T-helper 9 cell (primary cell): ENCODE measurements at places on chromosomes 2 and 18.
A peak's percentile ranks its signal among the peaks of the same experiment; 100 is the strongest.

DNA sequence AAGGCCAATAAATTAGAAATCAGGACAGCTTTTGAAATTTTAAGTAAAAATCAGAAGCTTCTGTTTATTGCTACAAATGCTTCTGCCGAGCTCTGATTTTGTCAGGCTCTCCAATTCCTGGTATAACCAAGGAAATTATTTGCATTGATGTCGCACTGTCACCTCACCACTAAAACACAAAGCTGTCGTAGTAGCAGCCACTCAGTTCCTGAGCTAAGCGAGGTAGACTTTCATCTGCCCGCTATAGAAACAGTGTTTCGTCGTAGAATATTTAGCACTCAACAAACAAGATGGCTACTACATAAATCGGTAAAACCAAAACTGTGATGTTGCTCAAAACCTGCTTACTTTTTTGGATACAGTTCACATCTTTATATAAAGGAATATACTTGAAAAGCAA, 141.3 kb upstream of the FOSL2 start:
- DNase-seq, result no peak

GRCh38 chr2:11658208-11659114, 11.5 kb downstream of the NTSR2 start:
- no peak for DNase-seq

DNA sequence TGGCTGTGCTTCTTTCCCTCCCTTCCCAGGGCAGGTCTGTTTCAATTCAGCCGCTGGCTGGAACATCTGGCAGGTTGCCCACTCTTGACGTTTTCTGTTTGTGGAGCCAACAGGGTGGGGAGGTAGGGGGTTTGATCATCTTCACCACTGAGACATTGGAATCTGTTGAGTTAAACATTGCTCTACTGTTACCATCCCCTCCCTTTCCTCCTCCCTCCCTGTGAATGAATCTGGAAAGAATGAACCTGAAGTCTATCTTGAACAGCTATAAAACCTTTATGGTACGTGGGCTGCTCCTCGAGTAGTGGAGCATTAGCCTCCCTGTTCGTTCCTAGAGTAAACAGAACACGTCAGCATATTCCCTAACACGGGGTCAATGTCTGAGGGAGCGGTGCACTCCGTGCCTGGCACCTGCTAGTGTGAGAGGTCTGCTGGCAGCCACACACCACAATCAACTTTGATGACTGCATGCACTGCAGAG, 249.9 kb upstream of the RBBP8 start:
- DNase-seq, result no peak

DNA sequence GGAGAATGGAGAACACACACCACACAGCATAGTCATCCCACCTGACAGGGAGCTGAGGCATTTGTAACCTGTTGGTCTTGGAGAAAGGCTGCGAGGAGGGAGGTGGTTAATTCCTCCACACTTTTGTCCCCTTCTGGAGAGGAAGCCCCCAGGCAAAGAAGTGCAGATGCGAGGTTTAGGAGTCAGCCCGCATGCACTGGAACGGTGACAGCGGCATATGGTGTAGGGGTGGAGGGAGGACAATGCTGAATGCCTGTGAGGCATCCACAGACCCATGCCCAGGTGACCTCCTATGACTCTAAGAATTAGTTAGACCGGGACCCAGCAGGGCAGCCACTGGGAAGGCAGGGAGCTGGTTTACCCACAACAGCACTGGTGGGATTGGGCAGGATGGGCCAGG, 12.2 kb downstream of the SPATA3 start:
- DNase-seq, result no peak

GRCh38 chr2:242024751-242025355, 155.3 kb downstream of the RTP5 start:
- DNase-seq, result no peak

DNA sequence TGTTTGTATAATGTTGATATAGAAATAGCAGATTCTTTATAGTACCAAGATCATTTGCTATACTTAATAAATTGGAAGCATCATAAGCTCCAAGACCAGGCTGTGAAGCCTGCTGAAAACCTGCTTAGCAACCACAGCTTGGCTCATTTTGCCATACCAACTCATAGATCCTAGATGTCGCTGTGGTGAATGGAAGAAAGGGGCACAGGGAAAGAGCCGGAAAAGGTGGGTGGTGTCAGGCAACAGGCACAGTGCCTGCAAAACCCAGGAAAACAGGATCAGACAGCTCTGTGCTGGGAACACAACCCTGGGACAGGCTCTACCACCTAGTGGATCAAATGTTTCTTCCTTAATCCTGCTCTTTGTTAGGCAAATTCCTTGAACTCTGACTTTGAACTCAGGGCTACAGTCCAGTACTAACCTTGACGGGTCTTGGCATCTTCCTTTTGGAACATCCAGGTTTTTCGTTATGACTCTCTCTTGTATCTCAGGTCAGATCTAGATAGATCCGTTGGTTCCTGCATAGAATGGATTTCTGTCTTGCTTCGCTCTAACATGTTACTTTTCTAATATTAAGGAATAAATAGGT, 31.6 kb downstream of the TWSG1 start:
- no peak for DNase-seq

GRCh38 chr2:105890856-105891255, 146.1 kb downstream of the NCK2 start:
- DNase-seq, result no peak

GRCh38 chr2:160507046-160507407, 13.4 kb upstream of the RBMS1 start:
- no peak for DNase-seq

DNA sequence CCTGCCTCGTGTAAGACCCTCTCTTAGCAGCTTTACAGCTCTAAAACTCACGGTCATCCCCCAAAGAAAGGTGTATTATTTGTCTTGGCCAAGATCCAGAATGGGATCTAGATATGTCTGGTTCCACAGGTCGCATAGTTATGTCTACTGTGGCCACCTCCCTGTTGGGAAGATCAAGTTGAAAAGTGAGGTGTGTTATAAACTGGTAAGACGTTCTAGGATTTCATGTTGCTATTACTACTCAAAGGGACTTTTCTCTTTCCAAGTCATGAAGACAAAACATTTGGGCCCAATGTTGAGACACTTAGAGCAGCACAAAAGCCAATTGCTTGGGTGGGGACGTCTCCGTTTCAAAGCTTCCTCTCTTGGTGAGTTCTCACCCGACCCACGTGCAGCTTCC, 766.0 kb downstream of the RNF144A start:
- no peak for DNase-seq

GRCh38 chr18:51789871-51790270, 550.1 kb upstream of the DCC start:
- DNase-seq, result no peak

- DNase-seq, result no peak
These were observed 1346.8 kb upstream of the PIK3C3 start for GRCh38 chr18:40608226-40608625.

DNA sequence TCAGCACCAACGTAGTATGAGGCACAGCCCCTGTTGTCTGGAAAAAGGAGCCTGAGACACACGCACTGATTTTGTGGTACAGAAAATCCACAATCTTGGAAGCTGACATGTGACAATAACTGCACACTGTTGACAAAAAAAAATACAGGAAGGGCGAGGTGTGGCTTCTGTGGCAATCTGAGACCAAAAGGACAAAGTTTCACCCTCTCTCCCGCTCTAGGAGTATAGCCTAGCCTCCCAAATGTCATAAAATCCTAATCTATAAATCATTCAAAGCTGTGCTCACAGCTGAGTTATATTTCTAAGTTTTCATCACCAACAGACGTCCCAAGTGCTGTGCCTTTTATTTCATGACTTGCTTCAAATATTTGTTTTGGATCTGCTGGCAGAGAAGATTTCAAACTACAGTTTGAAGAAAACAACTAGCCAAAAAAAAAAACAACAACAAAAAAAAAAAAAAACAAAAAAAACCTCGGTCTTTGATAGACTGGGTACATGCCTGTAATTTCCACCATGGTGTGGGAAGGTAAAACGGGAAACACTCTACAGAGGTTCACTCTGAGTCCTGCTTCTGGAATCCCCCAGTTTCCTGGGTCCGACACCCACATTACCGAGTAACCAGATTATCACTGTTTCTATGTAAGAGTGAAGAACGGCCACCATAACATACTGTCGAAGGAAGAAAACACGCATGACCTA, 61.0 kb downstream of the C2orf76 start:
- no peak for DNase-seq

- no peak for DNase-seq
These were observed 202.1 kb downstream of the DYSF start for GRCh38 chr2:71655498-71655897.

DNA sequence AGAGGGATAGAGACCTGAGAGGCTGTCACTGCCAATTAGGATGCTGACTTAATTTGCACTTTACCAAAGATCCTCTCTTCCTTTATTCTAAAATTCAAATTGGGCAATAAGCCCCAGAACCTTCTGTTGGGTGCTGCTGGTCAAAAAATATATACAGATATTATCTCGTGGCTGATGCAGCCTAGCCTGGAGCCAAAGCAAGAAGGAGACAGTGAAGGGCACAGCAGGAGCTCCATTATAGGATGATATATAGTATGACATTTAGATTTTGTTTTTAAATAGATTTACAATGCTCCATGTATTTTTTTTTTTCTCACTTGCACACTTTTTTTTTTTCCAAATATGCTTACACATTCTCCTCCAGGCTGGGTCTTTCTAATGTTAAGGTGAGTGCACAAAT, 579.3 kb downstream of the PIK3C3 start:
- no peak for DNase-seq

DNA sequence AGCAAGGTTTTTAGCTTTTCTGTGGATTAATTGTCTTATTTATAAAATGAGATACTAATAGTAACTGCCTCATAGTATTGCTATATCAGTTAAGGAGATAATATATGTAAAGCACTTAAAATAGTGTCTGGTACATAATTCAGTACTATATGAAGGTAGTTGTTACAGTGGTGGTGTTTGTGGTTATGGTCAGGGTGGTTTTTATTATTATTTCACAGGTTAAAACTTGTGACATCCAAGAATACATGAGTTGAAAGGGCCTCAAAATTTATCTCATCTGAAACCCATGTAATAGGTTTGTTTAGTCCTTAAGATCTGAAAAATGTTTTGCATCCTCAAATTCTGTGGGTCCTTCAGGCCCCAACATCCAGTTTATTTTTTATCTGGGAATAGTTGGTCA, 369.5 kb upstream of the LRATD1 start:
- DNase-seq, result no peak

- no peak for DNase-seq
These were observed 246.8 kb downstream of the DYSF start for GRCh38 chr2:71700041-71700657.

DNA sequence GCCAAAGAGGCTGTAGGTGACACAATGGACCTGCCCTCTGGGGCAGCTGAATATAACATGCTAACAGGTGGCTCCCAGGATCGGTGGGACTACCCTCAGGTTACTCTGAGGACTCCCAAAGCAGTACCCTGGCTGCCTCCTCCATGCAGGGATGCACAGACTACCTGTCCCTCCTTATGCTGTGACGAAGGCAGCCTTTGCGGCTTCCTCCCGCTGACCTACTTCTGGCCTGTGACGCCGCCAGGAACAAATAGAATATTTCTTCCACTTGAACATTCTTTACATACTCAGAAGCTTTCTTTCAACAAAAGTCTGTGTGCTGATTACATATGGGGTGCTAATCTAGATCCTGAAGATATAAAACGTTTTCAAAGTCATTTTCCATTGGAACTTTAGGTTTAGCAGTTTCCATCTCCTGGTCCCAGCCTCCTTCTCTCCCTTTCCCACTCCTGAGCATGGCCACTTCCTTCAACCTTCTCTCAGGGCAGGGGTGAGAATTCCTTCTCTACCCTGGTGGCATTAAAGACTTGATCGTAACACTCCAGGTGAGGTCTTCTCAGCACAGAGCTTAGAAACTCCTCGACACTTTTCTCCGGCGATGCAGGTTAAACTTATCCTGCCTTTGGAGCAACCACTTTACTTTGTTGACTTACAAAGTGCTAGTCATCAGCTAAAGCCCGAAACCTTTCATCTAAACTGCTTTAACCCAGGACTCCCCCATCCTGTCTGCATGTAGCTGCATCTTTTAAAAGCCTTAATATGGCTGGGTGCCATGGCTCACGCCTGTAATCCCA, 58.9 kb upstream of the STK17B start:
- DNase-seq, result peak; percentile 63

DNA sequence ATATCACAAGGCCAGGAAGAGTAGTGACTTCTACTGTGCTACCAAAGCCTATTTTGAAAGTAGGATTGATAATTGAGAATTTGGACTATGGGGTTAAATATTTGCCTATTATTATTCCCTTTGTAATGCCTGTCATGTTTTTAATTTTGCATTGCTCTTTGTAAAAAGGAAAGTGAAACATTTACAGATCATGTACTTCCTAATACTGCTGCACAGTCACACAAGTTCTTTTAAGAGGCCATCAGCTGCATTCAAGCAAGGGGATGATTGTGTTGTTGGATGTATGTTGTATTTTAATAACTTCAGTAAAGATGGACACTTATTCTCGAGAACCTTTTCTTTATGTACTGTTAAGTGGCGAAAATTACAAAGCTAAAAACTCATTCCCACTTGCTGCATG, 70.1 kb downstream of the PLEKHA3 start:
- DNase-seq, result no peak

DNA sequence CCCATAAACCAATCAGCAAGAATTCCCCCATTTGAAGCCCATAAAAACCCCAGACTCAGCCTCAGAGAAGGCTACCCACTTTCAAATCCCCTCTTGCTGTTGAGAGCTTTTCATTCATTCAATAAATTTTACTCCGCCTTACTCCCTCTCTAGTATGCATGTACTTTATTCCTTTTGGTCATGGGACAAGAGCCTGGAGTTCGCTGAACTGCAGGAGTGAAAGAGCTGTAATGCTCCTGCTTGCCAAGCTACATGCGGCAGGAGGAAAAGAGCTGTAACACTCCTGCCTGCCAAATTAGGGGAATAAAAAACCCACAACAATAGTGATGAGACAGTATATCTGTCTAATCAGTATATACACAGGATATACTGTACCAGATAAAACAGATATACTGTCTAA, 1261.7 kb downstream of the LRP1B start:
- DNase-seq, result no peak

- DNase-seq, result no peak
These were observed 1.3 kb downstream of the KCMF1 start for GRCh38 chr2:84972207-84972783.

DNA sequence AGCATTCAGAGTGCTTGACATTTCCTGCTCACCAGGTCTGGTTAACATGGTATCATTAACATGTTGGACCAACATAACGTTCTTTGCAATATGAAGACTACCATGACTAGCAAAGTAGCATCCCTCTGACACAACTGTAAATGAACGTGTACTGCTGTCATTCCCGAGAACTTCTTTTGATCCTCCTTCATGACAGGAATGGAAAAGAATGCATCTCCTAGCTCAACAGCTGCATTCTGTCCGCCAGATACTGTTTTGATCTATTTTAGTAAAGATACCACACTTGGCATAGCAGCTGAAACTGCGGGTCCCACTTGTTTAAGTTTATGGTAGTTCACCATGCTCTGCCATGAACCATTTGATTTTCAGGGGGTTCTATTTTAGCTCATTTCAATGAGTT, 144.2 kb upstream of the PARD3B start:
- no peak for DNase-seq

- DNase-seq, result no peak
These were observed 17.7 kb upstream of the ARL5A start for GRCh38 chr2:151845884-151846283.

GRCh38 chr18:65411061-65411460, 339.8 kb upstream of the CDH7 start:
- no peak for DNase-seq

- DNase-seq, result no peak
These were observed 227.8 kb upstream of the CDH2 start for GRCh38 chr18:28404694-28405093.
